HS-27A (cell line): ENCODE measurements at places on chromosomes 1 and 21.

DNA sequence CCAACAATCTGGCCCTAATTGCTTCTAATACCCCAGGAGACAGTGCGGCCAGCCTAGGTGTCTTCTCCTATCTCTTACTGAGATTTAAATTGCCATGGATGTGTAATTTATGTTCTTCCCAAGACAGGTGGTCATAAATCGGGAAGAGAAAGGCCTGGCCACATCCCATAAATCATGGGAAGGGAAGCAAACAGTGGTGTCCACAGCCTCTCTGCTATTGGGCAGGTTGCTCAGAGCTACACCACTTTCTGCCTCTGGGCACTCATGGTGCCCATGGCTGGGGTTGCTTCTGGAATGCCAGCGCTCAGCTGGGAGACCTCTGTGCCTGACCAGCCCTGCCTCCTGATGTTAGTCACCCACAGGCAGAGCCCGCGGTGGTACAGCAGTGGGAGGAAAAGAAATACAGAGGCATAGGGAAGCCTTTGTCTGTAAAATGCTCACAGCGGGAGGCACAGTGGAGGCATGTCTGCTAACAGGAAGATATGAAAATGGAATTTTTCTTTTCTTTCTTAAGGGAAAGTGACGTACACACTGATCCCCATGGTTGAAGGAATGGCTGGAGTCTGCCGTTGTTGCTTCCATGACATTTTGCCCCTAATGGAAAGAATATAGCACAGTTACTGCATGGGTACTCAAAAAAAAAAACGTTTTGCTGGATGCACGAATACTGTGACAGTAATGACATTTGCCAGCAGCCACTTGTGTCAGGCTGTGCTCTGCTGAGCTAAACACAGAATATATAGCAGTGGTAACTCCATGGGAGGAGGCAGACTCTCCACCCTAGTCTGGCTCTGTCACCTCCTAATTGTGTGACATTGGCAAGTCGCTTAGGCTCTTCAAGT, 21.9 kb downstream of the MTARC1 start:
- DNase-seq, result no peak

- no peak for DNase-seq
These were observed 132.2 kb downstream of the TIAM1 start for GRCh38 chr21:31211836-31212235.

GRCh38 chr1:182301467-182302198, 90.0 kb downstream of the GLUL start:
- no peak for DNase-seq

DNA sequence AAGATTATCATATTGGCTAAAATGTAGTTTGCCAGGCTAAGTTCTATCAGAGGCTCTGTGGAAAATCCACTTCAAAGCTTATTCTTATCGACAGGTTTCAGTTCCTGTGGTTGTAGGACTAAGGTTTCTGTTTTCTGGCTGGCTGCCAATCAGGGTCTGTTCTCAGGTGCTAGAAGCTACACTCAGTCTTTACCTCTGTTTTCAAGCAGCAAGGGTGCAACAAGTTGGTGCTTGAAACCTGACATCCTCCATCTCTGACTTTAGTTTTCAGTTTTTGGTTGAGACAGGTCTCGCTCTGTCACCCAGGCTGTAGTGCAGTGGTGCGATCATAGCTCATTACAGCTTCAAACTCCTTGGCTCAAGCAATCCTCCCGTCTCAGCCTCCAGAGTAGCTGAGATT, 15.3 kb upstream of the TMCO2 start:
- DNase-seq, result no peak

DNA sequence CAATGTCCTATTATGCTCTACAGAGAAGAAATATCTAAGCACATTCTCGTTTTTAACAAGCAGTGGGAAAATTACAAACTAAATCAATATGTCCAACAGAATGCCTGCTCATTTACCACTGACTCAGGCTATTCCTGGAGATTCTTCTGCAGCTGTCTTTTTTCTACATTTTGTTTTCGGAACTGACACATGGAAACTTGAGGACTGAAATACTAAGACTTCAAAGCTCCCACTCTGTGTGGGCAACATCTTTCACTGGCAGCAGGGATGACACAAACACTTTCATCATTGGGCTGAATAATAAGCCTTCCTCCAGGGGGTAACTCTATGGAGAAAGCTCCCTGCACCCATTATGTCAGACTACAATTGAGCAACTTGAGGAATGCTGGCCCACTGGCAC, 175.5 kb upstream of the NCAM2 start:
- DNase-seq, result no peak

GRCh38 chr1:48999321-48999720, 222.6 kb upstream of the BEND5 start:
- no peak for DNase-seq

DNA sequence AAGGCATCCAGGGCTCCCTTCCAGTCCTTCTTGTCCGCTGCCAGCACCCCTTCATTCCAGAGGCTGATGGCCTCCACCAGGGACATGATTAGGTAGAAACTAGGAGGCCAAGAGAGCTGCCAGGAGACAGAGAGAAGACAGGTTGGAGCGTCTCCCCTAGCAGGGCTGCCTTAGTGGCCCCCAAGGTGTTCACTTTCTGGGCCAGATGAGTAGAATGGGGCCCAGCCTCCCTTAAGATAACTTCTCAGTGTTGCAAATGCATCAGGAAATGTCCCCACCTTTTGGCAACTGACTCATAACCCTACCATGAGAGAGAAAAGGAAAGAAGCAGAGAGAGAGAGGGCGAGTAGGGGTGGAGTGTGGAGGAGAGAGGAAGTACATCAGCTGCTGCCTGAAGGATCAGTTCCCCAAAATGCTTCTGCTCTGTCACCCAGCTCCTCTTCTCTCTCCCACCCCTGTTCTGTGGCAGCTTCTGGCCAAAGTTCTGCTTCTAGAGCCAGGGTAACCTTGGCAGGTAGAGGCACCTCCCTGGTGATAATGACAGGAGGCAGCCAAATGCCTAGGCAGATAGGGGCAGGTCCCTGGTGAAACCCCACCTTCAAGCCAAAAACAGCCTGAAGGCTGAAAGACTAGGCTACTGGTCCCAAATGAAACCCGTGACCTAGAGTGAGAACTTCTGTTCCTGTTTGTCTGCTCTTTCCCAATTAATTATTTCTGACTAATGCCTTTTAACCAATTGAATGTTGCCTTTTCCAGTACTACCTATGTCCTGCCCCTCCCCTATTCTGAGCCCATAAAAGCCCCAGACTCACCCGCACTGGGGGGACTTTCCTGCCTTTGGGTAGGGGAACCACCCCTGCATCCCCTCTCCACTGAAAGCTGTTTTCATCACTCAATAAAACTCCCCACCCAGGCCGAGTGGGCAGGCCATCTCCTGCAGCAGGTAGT, at the start of gene NCF2:
Gene NCF2 (minus strand): TSS at position 216 of the 948 bp plus-strand sequence. CDS start 130 bp downstream, at position 86.
- no peak for DNase-seq

DNA sequence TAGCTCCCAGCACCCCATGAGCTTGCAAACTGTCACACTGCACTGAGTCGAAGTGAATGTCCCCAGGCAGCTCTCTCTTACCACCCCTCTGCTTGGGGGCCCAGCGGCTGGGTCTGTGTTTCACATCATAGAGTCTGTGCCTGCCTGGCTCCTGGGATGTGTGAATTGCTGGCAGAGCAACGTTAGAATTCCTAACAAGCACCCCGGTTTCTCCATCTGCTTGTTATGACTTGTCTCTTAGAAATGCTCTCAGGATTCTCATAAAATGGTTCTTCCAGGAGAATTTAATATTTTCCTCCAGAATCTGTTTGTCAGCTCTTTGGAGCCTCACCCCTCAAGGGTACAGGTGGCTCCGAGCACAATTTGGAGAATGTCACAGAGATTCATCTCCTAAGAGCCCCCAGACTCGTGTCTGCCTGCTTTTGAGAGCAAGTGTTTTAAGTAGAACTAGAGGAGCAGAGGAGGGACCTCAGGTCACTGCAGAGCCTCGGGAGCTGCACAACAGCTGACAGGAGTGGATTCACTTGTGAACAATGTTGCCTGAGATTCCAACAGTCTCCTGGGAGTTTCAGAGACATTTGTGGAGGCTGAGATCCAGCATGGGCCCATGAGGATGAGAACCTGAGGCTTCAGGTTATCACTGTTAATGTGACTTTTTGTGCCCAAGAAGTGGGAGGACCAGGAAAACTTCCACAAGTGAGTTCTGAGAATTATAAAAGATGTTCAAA, 131.5 kb downstream of the KCNJ6 start:
- DNase-seq, result no peak

DNA sequence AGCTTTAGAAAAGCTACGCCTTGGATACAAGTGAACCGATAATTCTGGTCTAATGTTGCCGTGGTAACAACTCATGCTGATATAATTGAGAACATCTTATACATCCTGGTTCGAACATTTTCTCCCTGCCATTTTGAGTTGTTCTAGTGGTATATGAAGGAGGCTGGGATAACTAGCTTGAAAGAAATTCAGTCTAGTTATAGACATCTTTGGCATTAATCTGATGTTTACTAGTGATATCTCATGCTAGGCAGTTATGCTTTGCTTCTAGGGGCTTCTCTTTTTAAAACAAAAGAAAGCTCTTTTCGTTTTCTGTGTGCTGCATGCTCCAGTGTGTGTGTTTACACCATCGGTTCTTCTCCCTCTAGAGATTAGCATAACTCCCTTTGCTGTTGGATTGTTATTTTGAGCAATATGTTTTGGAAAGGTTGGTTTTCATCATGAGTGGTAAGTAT, 20.5 kb downstream of the PRKACB start:
- DNase-seq, result no peak

DNA sequence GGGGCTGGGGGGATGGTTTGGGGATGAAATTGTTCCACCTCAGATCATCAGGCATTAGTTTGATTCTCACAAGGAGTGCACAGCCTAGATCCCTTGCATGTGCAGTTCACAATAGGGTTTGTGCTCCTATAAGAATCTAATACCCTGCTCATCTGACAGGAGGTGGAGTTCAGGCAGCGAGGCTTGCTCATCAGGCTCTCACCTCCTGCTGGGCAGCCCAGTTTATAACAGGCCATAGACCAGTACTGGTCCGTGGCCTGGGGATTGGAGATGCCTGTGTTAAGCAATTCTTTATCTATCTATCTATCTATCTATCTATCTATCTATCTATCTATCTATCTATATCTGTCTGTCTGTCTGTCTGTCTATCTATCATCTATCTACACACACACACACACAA, 525.3 kb upstream of the DAB1 start:
- no peak for DNase-seq

GRCh38 chr1:216314379-216315095, 108.7 kb downstream of the USH2A start:
- DNase-seq, result no peak

DNA sequence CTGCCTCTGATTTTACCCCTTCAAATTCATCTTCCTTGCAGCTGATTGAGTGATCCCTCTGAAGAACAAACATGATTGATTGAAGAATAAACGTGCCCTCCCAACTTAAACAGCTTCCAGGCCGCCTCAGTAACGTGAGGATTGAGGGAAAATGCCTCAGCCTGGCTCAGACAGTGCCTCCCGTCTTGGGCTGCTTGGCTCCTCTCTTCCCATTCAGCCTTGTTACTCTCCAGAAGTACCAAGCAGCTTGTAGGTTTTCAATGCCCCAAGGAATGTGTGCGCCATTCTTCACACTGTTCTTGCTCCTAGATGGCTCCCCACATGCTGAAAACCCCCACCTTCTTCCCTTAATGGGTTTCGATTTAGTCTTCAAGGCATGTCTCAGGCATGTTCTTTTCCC, 51.8 kb downstream of the ST6GALNAC5 start:
- DNase-seq, result no peak

- DNase-seq, result no peak
These were observed 14.6 kb upstream of the PAPPA2 start for GRCh38 chr1:176448340-176448739.

DNA sequence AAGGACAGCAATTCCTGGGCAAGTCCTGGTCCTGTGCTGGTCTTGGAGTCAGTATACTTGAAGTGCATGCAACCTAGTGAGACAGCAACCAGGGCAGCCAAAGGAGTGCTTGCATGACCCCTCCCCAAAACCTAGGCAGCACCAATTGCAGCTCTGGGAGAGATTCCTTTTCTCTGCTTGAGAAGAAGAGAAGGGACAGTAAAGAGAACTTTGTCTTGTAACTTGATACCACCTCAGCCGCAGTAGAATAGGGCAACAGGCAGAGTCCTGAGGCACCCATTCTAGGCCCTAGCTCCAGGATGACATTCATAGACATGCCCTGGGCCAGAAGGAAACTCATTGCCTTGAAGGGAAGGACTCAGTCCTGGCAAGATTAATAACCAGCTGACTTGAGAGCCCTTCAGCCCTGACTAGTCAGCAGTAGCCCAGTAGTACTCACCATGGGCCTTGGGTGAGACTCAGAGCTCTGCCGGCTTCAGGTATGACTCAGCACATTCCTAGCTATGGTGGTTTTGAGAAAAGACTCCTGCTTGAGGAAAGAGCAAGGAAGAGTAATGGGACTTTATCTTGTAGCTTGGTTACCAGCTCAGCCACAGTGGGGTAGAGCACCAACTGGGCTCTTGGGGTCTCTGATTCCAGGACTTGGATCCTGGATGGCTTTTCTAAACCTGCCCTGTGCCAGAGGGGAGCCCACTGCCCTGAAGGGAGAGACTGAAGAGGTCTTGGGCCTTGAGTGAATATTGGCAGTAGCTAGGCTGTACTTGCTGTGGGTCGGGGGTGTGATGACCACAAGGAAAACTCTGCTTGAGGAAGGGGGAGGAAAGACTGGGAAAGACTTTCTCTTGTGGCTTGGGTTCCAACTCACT, 51.7 kb upstream of the ACADM start:
- DNase-seq, result peak; percentile 59

GRCh38 chr1:197439708-197440280, 171.7 kb downstream of the CRB1 start:
- no peak for DNase-seq

GRCh38 chr21:14376854-14377253, 6.1 kb downstream of the HSPA13 start:
- DNase-seq, result no peak

GRCh38 chr1:45568421-45568820, 15.4 kb upstream of the NASP start:
- DNase-seq, result no peak

GRCh38 chr1:153626904-153627714, at the start of gene S100A13:
S100A13 (minus strand) TSS chr1:153627505; CDS start chr1:153626472, 1,033 bp downstream.
- peak; percentile 86 for DNase-seq

DNA sequence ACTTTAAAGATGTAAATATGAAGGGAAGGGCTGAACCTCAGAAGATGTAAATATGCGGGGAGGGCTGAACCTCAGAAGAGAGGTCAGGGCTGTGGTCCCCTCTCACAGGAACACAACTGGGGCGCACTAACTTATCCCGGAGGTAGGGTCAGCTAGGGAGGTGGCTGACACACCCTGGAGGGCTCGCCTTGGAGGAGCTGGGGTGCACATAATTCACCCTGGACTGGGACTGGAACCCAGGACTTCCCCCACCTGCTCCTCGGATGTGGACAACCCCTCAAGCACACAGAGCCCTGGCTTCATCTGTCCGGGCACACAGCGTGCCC, 13.9 kb upstream of the TTC39A start:
- no peak for DNase-seq

GRCh38 chr1:65284229-65284628, 25.1 kb upstream of the DNAJC6 start:
- DNase-seq, result no peak

DNA sequence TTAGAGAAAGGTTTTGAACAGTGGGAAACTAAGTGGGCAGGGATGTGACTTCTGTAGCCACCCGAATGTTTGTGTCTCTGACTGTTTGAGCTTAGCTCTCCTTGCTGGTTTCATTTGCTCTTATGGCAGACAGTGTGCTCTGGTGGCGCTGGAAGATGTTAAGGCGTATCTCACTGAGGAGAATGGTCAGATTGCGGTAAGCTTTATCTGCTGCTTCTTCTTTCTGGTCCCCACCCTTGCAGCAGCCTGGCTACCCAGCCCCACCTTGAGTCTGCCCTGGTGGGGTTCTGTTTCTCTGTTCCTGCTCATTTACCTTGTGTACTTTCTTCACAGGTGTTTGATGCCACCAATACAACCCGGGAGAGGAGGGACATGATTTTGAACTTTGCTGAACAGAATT, 9.9 kb downstream of the PFKFB2 start:
- no peak for DNase-seq
